Tibial nerve (tissue), 4 donors: ENCODE measurements at places on chromosomes 2 and 18.

DNA sequence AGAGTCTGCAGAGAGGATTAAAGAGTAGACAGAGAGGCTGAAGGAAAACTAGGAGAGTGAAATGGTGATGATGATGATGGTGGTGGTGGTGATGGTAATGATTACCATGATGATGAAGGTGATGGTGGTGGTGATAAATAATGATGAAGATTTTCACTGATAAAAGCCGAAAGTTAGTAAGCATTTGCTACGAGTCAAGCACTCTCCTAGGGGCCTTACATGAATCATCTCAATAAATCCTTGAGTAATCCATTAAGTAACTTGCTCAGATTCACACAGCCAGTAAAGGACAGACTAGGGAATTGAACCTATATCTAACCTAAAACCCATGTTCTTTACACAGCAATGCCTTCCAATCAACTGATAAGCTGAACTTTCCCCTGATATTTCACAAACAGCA is 106.7 kb upstream of the PGAP1 start:
- H3K36me3 ChIP-seq: no peaks in the 10 kb centered on the region
- peaks cover 4% of the 10 kb centered on the region for H3K4me1 ChIP-seq
- no peak overlapping the region for H3K4me3 ChIP-seq
- no peak overlapping the region for H3K27ac ChIP-seq
- no peak for DNase-seq

GRCh38 chr2:67242456-67242855 is 154.7 kb upstream of the ETAA1 start:
- no peak for DNase-seq
- H3K4me1 ChIP-seq: no peaks in the 10 kb centered on the region
- no peak overlapping the region for H3K4me3 ChIP-seq
- H3K36me3 ChIP-seq: no peaks in the 10 kb centered on the region
- no peak overlapping the region for H3K27ac ChIP-seq

- H3K4me3 ChIP-seq: no peak overlapping the region
- no peak overlapping the region for H3K27ac ChIP-seq
- no peaks in the 10 kb centered on the region for H3K27me3 ChIP-seq
- no peaks in the 10 kb centered on the region for H3K36me3 ChIP-seq
These were observed 118.3 kb downstream of the LRRTM1 start for GRCh38 chr2:80186262-80186661.

GRCh38 chr2:223920109-223920508 is 25.0 kb downstream of the WDFY1 start:
- H3K4me3 ChIP-seq: no peak overlapping the region
- H3K36me3 ChIP-seq: no peaks in the 10 kb centered on the region
- H3K27ac ChIP-seq: no peak overlapping the region
- no peak for DNase-seq

DNA sequence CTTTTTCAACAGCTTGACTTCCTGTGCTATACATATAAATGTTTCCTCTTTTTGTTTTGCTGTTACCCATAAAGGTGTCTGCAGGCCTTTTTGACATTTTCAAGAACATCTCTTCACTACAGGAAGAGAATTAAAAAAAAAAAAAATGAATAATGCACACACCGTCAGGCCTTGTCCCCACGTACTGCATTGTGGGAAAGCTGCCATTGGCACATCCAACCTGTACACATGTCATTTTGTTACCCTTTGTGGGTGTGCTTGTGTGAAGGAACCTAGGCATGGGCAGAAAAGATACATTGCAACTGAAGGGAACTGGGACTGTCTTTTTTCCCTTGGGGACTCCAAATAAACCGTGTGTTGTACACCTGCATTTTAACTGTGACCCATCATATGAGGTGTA is 16.8 kb upstream of the TMEM37 start:
- H3K27me3 ChIP-seq: no peaks in the 10 kb centered on the region
- no peak overlapping the region for H3K27ac ChIP-seq
- no peaks in the 10 kb centered on the region for H3K4me1 ChIP-seq

GRCh38 chr18:68121308-68121707 is 593.6 kb downstream of the TMX3 start:
- no peak for DNase-seq
- H3K27ac ChIP-seq: no peak overlapping the region
- no peak overlapping the region for H3K4me3 ChIP-seq
- no peaks in the 10 kb centered on the region for H3K36me3 ChIP-seq
- H3K4me1 ChIP-seq: no peaks in the 10 kb centered on the region

DNA sequence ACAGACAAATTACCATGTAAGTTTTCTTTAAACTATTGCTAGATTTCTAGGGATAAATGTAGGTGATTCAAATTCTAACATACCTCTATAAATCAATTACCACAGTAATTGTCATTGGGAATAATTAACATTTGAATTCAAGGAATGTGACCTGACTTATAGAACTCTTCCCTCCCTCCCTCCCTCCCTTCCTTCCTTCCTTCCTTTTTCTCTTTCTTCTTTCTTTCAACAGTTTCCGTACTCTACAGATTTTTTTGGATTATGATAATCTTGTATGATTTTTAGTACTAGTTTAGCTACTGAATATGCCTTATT is 18.2 kb upstream of the FTCDNL1 start:
- H3K27ac ChIP-seq: no peak overlapping the region
- H3K4me1 ChIP-seq: no peaks in the 10 kb centered on the region
- no peak for DNase-seq
- no peaks in the 10 kb centered on the region for H3K36me3 ChIP-seq

GRCh38 chr2:29010946-29011345 is 29.8 kb downstream of the TOGARAM2 start:
- H3K27me3 ChIP-seq: no peaks in the 10 kb centered on the region
- no peak for DNase-seq
- H3K36me3 ChIP-seq: no peaks in the 10 kb centered on the region
- no peak overlapping the region for H3K4me3 ChIP-seq
- peaks cover 22% of the 10 kb centered on the region for H3K4me1 ChIP-seq
- peak overlapping the region; percentile 50 for H3K27ac ChIP-seq

- no peaks in the 10 kb centered on the region for H3K36me3 ChIP-seq
- H3K27me3 ChIP-seq: no peaks in the 10 kb centered on the region
- H3K27ac ChIP-seq: no peak overlapping the region
- H3K4me3 ChIP-seq: no peak overlapping the region
- no peak for DNase-seq
- no peaks in the 10 kb centered on the region for H3K4me1 ChIP-seq
These were observed 291.3 kb upstream of the TANK start for GRCh38 chr2:160868891-160869290.

GRCh38 chr2:88600038-88600465 is 27.2 kb downstream of the EIF2AK3 start:
- peaks cover 37% of the 10 kb centered on the region for H3K4me1 ChIP-seq
- H3K4me3 ChIP-seq: peak overlapping the region; percentile 4
- H3K27ac ChIP-seq: peak overlapping the region; percentile 82
- H3K27me3 ChIP-seq: no peaks in the 10 kb centered on the region
- H3K36me3 ChIP-seq: peaks cover 4% of the 10 kb centered on the region

DNA sequence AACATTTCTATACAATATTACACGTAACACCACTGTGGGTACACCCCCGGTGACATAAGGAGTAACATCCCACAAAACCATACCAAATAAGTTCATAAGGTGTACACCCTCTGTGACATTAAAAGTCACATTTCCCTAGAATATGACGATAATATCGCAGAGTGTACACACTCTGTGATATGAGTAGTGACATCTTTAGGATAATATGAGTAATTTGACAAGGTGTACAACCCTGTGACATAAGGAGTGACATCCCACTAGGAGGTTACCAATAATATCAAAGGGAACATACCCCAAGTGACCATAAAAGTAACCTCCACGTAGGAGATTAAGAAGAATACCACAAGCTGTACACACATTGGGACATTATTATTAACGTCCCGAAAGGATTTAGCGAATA is 24.0 kb upstream of the TEX261 start:
- H3K27ac ChIP-seq: no peak overlapping the region
- no peaks in the 10 kb centered on the region for H3K36me3 ChIP-seq
- no peak overlapping the region for H3K4me3 ChIP-seq
- H3K4me1 ChIP-seq: no peaks in the 10 kb centered on the region
- H3K27me3 ChIP-seq: no peaks in the 10 kb centered on the region

DNA sequence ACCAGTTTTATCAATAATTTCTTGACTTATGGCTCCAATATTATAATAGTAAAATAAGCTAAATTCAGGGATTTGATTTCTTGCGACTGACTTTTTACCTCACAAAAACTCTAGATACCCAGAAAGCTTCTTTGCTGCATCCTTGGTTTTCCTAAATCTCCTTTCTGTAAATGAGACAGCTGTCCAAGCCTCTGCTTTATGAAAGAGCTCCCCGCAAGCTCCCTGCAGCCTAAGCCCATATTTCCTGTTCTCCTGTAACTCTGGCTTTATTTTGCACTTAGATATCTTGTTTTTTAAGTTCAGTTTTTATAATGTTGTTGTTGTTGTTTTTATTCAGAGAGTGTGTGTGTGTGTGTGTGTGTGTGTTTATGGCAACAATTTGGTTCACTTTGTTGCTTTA is 361.7 kb upstream of the PKDCC start:
- H3K36me3 ChIP-seq: no peaks in the 10 kb centered on the region
- no peak for DNase-seq
- no peaks in the 10 kb centered on the region for H3K27me3 ChIP-seq
- no peak overlapping the region for H3K4me3 ChIP-seq
- no peak overlapping the region for H3K27ac ChIP-seq

- DNase-seq: no peak
- no peaks in the 10 kb centered on the region for H3K36me3 ChIP-seq
- no peaks in the 10 kb centered on the region for H3K4me1 ChIP-seq
- H3K27ac ChIP-seq: no peak overlapping the region
- H3K4me3 ChIP-seq: no peak overlapping the region
- no peaks in the 10 kb centered on the region for H3K27me3 ChIP-seq
These were observed 9.3 kb upstream of the KCNIP3 start for GRCh38 chr2:95287806-95288205.

DNA sequence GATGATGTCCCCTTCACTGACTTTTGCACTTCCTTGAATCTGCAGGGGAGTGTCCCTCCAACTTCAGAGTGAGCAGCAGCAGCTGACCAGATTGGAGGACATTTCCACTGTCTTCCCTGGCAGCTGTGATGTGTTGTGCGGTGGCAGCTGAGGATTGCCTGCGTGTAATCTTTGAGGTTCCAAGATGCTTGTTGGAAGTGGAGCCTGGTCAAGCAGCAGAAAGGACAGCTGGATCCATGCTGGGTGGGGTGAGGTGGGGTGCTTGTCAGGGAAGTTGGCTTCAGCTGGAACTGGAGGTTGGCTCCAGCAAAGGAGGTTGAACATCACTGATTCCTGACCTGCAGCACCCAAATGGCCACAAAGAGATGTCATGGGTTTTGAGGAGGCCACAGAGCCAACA is 64.8 kb downstream of the ST3GAL5 start:
- H3K4me1 ChIP-seq: peaks cover 12% of the 10 kb centered on the region
- no peaks in the 10 kb centered on the region for H3K36me3 ChIP-seq
- H3K4me3 ChIP-seq: no peak overlapping the region
- H3K27me3 ChIP-seq: no peaks in the 10 kb centered on the region
- DNase-seq: no peak

GRCh38 chr18:63477968-63478367 is 1.2 kb downstream of the SERPINB5 start:
- H3K4me3 ChIP-seq: no peak overlapping the region
- no peak overlapping the region for H3K27ac ChIP-seq
- DNase-seq: no peak
- no peaks in the 10 kb centered on the region for H3K4me1 ChIP-seq

DNA sequence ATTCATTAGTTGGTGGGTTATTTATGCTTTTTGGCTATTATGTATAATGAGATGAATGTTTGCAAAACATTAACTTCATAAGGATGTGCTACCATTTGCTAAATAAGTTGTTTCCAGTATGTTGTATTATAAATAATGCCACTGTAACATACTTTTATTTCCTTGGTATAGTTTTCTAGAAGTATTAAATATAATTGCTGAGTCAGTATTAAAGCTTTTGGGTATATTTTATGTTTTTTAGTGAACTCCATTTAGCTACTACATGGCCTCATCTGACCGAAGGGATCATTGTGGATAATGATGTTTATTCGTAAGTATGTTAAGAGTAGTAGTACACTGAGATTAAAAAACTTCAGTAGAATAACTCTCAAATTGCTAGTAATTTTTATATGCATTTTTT is 73.8 kb downstream of the RAB3GAP1 start:
- no peaks in the 10 kb centered on the region for H3K27me3 ChIP-seq
- DNase-seq: no peak
- no peak overlapping the region for H3K4me3 ChIP-seq
- peaks cover 10% of the 10 kb centered on the region for H3K36me3 ChIP-seq

DNA sequence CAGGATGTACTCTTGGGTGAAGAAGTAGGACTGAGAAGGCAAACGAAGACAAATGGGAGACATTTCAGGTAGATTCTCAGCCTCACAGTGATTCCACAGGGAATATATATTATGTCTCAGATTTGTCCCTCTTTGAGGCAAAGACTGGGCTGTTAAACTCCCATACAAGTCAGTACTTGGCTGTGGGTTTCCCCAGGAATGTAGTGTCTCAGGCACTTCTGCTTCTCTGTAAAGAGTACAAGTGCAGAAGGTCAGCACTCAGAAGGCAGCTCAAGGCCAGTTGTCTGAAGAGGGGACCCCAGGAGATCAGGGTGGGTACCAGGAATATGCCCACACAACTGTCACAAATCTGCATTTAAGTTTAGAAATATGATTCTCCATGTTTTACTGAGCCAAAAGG is 39.9 kb upstream of the COBLL1 start:
- H3K4me3 ChIP-seq: no peak overlapping the region
- no peaks in the 10 kb centered on the region for H3K4me1 ChIP-seq
- DNase-seq: no peak
